ENCODE measurements at places on chromosomes 6 and 20. TPM values are rescaled to one million over a fixed set of nuclear protein-coding genes. Genes with fewer than 3 reads are reported as not detected.

The TMEM14A gene
- total RNA-seq = 25.2 TPM

The FAM83B gene
- not detected for total RNA-seq

The PLN gene
- 234 TPM for total RNA-seq

The SLC26A8 gene
- total RNA-seq = 0.24 TPM

The DOK5 gene
- 4.4 TPM for total RNA-seq

The HLA-DPB1 gene
- 63.9 TPM for total RNA-seq

The DSN1 gene
- 7.1 TPM for total RNA-seq

The RAB32 gene
- 33.5 TPM for total RNA-seq

The RNF217 gene
- total RNA-seq = 29.2 TPM

The HLA-DQA1 gene
- 10.8 TPM for total RNA-seq

The CD83 gene
- total RNA-seq = 2.9 TPM

The TSPO2 gene
- total RNA-seq = not detected

The DDX43 gene
- 0.43 TPM for total RNA-seq

The PRDM13 gene
- not detected for total RNA-seq

The OR2B6 gene
- not detected for total RNA-seq

The ALDH8A1 gene
- 1.0 TPM for total RNA-seq

The KCNS1 gene
- total RNA-seq = not detected

The PRPH2 gene
- total RNA-seq = 2.2 TPM

The NKX2-4 gene
- not detected for total RNA-seq

The ADGRF5 gene
- total RNA-seq = 24.1 TPM

The CST1 gene
- total RNA-seq = not detected

The C6orf58 gene
- total RNA-seq = not detected

The HLA-G gene
- total RNA-seq = 0.19 TPM

The FAM83C gene
- total RNA-seq = not detected

The TP53INP2 gene
- total RNA-seq = 44.7 TPM

The IGF2R gene
- 62.7 TPM for total RNA-seq

The PTPRT gene
- total RNA-seq = 0.19 TPM

The PAK5 gene
- total RNA-seq = not detected

The SLC22A16 gene
- total RNA-seq = 1.00 TPM

The EDN3 gene
- total RNA-seq = not detected
